ENCODE measurements at places on chromosomes 5 and 9.

DNA sequence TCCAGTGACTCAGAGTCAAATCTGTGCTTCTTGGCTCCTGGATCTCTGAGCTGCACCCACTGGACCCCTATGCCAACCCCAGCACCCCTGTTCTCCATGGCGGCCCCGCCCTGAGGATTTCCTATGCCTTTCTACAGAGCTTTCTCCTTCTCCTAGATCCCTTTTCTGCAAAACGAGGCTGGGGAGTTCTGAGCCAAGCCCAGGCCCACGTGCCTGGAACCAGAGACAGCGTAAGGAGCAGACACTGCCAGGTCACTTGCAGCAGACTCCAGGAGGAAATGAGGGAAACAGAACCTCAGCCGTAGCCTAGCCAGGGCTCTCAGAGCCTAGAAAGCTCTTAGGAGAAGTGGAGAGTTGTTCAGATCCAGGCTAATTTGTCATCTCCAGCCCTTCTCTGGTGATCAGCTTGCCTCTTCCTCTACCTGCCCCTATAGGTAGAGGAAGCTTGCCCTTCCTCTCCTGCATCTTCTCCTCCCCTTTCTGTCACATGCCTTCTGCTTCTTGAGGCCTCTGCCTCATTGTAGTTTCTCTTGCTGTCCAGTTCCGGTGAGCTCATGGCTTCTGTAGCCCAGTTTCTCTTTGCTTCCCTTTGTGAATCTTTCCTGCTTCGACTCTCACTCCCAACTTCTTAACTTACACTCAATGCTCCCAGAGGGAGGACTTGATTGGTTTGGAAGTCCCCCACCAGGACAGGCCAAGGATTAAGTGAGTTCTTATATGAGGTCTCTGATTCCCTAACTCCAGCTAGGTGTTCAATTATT lies 163.4 kb downstream of the RGS3 start:
- DNase-seq = no peak

GRCh38 chr5:1363160-1363559 lies 18.3 kb upstream of the CLPTM1L start:
- no peak for DNase-seq

DNA sequence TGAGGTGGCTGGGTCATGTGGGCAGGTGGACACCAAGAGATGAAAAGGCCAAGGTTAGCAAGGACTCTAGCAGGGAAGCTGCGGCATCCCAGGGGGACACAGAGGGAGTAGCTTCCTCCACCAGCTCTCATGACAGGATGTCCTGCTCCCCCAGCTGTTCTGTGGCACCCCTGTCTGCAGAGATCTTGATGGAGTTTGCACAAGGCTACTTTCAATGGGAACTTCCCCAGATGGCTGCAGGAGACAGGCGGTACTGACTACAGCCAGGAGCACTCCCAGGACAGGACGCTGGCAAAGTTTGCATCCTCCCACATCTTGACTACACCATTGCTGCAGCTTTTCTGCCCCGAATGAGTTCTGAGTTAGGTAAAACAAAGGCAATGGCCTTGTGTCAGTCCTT lies 312.8 kb downstream of the TLE4 start:
- DNase-seq = no peak

DNA sequence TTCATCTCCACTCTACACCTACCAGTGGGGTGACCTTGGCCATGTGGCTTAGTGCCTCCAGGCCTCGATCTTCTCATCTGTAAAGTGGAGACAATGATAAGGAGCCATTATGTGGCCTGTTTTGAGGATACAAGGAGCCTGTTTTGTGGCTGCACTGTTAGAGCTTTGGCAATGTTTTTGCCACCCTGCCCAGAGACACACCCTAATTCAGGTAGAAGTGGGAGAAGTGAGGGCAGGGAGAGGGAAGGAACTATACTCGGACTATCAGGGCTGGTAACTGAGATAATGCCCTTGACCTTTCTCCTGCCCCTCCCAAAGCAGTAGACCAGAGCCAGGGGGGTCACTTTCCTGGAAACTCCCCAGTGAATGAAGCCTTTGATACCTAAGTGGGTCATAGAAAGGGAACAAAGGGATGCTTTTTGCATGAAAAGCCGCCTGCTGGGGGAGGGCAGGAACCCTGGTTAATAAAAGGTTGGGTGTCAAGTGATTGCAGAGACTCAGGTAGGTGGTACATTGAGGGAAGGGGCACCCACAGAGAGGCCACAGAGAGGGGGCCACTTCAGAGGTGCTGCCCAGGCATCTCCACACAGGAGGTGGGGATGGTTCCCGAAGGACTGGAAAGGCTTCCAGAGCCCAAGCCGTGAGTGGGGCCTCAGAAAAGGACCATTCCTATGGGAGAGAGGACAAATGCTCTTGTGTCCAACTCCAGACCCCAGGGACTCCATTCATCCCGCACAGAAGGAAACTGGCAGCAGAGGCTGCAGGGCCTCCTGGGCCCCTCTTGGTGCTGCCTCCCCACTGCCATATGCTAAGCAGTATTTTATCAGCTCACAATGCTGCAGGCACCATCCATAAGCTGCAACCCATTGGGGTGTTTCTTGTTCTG lies 42.3 kb upstream of the VDAC1 start:
- DNase-seq = no peak

Measured in Karpas-422 (cell line).